ENCODE measurements at places on chromosomes 13 and 19. TPM values are rescaled to one million over a fixed set of nuclear protein-coding genes. Genes with fewer than 3 reads are reported as not detected.

Gene CEACAM7
- not detected for total RNA-seq

DNA sequence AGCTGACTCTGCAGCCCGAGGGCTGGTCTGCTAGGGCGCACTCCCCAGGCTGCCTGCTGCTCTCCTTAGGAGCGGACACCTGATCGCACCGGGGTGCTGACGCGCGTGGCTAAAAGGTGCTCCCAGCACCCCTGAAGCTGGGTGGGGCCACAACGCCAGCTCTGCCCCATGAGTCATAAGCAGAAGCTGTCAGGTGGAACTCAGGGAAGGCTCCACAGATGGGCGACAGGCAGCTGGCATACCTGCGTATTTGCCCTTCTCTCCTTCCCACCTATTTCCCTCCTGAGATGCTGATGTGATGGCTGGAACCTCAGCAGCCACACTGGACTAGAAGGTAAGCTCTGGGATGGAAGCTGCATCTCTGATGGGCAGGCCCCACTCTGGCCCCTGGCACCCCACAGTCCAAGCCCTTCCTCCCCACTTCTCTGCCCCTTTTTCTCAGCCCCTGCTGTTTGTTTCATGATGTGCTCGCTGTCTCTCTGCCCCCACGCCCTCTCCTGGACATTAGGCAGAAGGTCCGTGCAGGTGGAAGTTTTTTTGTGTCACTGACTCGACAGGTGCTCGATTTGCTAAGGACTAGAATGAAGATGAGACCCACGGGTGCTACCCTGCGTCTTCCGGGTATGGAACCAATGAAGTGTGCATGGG, 30.3 kb upstream of the CACTIN start:
- no peak for DNase-seq

GRCh38 chr13:77298426-77298825, 28.5 kb downstream of the MYCBP2 start:
- no peak for DNase-seq

Gene PRR12
- 38.8 TPM for total RNA-seq

DNA sequence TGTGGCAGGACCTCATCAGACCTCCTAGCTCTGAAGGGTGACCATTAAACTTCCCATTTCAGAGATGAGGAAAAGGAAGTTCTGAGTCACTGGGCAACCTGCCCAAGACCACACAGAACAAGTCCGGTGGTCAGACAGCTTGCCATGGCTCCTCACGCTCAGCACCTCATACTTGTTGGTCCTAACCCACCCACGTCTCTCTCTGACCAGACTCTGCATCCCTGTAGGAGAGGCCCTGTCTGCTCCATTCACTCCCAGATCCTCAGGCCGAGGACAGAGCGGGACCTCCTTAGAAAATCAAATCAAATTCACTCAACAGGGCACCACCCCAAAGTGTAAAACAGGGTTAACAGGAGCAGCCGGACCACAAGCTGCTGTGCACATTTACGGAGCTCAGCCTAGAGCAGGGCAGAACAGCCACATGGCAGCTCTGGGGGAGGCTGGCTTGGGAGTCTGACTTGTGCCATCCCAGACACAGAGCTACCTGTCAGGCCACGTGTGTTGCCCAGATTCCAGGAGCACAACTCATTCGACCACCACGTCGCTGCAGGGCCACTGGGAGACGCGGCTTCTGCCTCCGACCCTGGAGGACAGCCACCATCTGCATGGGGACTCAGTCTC, 1.7 kb downstream of the MIER2 start:
- DNase-seq: no peak

GRCh38 chr13:106187501-106188095, 347.9 kb downstream of the EFNB2 start:
- DNase-seq: no peak

Gene OR7A5
- total RNA-seq: not detected

All from Caco-2 (cell line).